Mesendoderm (in vitro differentiated cells): ENCODE measurements at places on chromosomes 6 and 20.

DNA sequence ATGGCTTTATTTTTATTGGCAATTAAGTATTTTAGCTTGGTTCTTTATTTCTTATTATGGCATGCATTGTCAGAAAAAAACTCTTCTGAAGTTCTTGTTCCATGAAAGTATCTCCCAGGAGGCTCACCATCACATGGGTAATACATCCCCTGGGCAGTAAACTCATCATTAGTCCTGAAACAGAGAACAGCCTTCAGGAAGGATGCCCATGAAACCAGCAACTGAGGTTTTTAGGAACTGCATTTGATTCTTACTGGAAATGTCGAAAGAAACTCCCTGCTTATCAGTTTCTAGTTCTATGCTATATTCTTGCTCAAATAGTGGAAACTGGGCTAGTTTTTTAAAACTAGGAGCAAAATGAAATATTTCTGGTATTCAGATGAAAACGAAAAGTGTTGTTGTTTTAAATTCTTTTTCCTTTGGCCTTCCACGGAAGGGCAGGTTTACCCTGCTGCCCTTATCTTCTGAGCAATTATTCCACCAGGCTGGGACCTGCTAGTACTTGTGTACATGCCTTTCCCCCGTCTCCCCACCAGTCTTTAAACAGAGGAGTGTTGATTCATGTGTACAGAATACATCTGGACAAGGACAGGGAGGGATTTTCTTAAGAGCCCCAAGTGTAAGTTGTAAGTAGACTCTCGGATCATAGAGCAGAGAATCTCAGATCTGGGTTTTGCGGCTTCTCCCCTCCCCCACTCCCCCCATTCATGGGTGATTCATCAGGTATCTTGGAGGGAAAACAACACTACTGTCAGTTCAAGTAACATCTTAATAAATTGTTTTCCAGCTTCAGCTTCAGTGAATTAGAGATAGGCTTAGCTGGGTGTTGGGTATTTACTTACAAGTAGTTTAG is 81.5 kb downstream of the RTN4IP1 start:
- no peaks in the 10 kb centered on the region for H3K27me3 ChIP-seq
- H3K4me1 ChIP-seq = peaks cover 2% of the 10 kb centered on the region
- no peak overlapping the region for H3K4me3 ChIP-seq
- H3K36me3 ChIP-seq = no peaks in the 10 kb centered on the region

DNA sequence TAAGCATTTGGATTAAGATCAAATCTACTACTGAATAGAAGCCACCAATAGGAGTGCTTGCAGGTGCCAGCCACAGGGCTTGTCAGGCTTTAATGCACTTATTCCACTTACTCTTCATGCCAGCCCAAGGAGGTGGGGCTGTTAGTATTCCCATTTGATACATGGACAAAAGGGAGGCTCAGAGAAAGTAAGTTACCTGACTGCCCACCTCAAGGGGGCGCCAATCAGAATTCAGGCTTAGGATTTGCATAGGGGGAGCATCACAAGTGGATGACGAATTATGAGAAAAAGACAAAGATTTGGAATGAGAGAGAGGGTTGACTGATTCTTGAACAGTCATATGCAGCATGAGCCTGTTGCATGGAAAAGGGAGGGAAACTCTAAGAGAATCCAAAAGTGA is 188.4 kb upstream of the TSHZ2 start:
- DNase-seq = peak; percentile 66
- no peak overlapping the region for H3K4me3 ChIP-seq
- no peaks in the 10 kb centered on the region for H3K36me3 ChIP-seq
- no peaks in the 10 kb centered on the region for H3K27me3 ChIP-seq
- no peaks in the 10 kb centered on the region for H3K4me1 ChIP-seq

- H3K4me1 ChIP-seq = no peaks in the 10 kb centered on the region
- H3K27ac ChIP-seq = no peak overlapping the region
- no peaks in the 10 kb centered on the region for H3K36me3 ChIP-seq
- DNase-seq = no peak
- H3K27me3 ChIP-seq = no peaks in the 10 kb centered on the region
- H3K4me3 ChIP-seq = no peak overlapping the region
Observed at GRCh38 chr6:111978532-111979149, 75.3 kb upstream of the CCN6 start.

DNA sequence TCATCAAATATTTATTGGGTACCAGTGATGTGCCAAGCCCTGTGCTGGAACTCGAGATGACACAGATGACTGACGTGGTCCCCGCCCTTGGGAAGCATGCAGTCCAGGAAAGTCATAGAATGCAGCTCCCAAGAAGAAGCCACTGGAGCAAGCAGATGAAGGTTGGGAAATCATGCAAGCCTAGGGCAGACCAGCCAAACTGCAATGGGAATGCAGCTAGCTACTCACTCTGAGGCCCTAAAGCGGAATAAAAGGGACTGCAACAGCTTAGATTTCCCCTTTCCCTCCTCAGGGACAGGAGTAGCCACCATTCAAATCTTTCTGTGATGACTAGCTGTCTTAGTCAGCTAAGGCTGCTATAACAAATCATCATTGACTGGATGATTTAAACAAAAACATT is 152.2 kb downstream of the MAFB start:
- no peak overlapping the region for H3K4me3 ChIP-seq
- DNase-seq = no peak
- H3K27me3 ChIP-seq = no peaks in the 10 kb centered on the region

DNA sequence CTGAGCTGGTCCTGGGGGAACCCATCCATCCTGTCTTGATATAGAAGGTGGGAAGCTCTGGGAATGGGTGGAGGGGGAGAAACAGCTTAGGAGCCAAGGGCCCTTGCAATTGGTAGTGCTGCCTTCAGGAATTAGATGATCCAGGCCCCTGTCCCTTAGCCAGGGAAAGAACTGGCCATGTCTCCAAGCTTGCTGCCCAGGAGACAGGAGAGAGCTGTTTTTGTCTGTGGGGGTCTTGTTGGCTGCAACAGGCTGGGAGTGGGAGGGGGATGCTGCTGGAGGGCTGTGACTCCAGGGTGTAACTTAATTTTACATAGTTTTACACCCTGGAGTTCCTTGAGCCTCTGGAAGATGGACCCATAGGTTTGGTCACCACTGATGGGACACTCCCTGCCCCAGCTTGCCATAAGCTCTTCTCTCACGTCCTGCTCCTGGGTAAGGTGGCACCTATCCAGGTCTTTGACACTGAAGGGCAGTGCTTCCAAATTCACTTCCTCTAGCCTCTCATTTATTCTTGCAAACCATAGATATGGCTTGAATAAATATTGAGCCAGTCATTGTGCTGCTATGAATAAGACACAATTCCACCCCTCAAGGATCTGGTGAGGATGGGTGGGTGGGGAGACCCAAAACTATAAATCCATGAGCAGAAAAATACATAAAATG is 16.8 kb downstream of the VEGFA start:
- H3K36me3 ChIP-seq = peaks cover 5% of the 10 kb centered on the region
- DNase-seq = no peak
- no peaks in the 10 kb centered on the region for H3K27me3 ChIP-seq
- no peaks in the 10 kb centered on the region for H3K4me1 ChIP-seq
- H3K27ac ChIP-seq = no peak overlapping the region
- H3K4me3 ChIP-seq = no peak overlapping the region

DNA sequence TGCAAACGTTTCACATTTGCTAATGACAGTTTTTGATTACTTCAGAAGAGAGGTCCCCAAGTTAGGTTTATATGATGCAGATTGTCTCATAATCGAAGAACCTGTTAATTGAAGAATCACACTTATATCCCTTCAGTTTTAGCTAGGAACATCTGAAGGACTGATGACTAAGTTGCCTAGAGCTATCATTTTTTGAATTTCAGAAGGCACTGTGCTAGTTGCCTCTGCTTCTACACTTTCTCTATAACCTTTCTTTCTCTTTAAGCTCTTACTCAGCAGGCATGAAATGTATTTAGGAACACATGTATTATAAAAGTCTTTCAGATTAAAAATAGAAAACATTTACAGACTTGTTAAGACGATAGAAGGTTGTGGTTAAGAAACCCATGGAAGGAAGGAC is 14.4 kb upstream of the GJE1 start:
- no peak overlapping the region for H3K27ac ChIP-seq
- H3K4me1 ChIP-seq = no peaks in the 10 kb centered on the region
- H3K4me3 ChIP-seq = no peak overlapping the region
- H3K27me3 ChIP-seq = no peaks in the 10 kb centered on the region

GRCh38 chr6:13917141-13917540 is 7.6 kb upstream of the RNF182 start:
- H3K27me3 ChIP-seq = no peaks in the 10 kb centered on the region
- no peak overlapping the region for H3K27ac ChIP-seq
- H3K4me1 ChIP-seq = no peaks in the 10 kb centered on the region
- no peaks in the 10 kb centered on the region for H3K36me3 ChIP-seq
- DNase-seq = peak; percentile 40

DNA sequence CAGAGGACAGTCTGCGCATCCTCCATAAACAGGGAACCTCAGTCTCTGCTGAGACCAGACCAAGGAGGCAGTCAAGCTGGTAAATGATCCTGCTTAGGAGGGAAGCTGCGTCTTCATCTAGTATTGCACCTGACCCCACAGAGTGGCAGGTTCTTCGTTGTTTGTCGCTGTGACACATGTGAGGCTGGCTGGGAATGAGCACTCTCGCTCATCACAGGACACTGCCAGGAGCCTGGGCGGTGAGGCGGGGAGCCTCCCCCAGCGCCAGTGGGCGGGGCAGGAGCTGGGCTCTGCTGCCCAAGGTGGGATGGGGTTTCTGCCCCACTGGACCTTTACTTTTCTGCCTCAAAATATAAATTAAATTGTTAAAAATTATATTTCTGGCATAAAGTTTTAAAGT is 48.4 kb upstream of the SYNDIG1 start:
- no peak overlapping the region for H3K4me3 ChIP-seq
- H3K4me1 ChIP-seq = no peaks in the 10 kb centered on the region
- H3K27ac ChIP-seq = no peak overlapping the region

DNA sequence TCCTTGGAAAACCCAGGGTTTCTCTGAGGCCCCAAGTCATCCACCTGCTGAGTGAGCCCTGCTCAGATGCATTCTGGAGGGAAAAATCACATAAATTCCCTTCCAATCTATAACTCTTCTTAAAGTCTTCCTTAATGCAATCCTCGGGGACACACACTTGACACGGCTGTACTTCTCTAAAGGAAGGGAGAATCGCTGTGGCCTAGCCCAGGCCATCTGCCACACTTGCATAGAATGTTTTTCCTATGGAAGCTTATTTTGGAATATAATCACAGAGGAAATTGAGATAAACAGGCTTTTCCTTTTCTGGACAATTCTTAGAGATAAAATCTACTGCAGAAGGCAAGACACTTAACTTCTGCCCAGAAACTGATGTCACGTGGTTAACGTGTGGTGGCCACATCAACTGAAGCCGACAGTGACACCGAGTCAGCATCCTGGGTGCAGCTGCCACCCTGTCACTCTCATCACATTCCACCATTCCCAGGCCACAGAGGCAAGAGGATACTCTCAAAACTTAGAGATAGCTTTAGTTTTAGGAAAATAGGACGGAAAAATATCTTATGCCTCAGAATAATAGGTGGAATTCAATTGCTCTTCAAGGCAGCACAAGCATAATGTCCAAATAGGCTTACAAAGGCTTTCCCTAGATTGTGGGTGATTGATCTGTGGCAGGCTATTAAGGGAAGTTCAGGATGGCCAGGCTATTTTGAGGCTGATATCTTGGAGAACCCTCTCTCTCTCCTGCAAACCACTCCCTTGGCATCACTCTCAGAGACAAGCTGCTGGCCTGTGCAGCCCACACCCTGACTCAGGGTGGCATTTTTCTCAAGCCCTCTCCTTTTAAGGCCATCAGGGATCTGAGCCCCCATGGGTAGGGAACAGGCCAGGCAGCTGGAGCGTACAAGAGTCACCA is 29.6 kb downstream of the PSMB1 start:
- H3K27me3 ChIP-seq = no peaks in the 10 kb centered on the region
- no peak overlapping the region for H3K4me3 ChIP-seq
- no peak for DNase-seq
- H3K36me3 ChIP-seq = no peaks in the 10 kb centered on the region

- no peak for DNase-seq
- H3K4me3 ChIP-seq = no peak overlapping the region
- H3K27ac ChIP-seq = no peak overlapping the region
Observed at GRCh38 chr6:64266351-64266821, 630.8 kb downstream of the PHF3 start.

GRCh38 chr20:48771542-48771941 is 56.3 kb downstream of the PREX1 start:
- no peaks in the 10 kb centered on the region for H3K27me3 ChIP-seq
- no peaks in the 10 kb centered on the region for H3K36me3 ChIP-seq
- no peak overlapping the region for H3K4me3 ChIP-seq
- no peak overlapping the region for H3K27ac ChIP-seq

- DNase-seq = peak; percentile 93
- peak overlapping the region; percentile 80 for H3K27ac ChIP-seq
- H3K27me3 ChIP-seq = no peaks in the 10 kb centered on the region
- no peak overlapping the region for H3K4me3 ChIP-seq
- peaks cover 2% of the 10 kb centered on the region for H3K4me1 ChIP-seq
Observed at GRCh38 chr20:48230216-48230615, 444.9 kb upstream of the SULF2 start.

GRCh38 chr20:63633732-63634131 is 6.8 kb upstream of the GMEB2 start:
- H3K4me3 ChIP-seq = no peak overlapping the region
- no peak for DNase-seq
- H3K27ac ChIP-seq = no peak overlapping the region
- no peaks in the 10 kb centered on the region for H3K27me3 ChIP-seq
- H3K4me1 ChIP-seq = no peaks in the 10 kb centered on the region

GRCh38 chr6:11331111-11331510 is 98.6 kb upstream of the NEDD9 start:
- DNase-seq = no peak
- H3K27ac ChIP-seq = no peak overlapping the region
- no peaks in the 10 kb centered on the region for H3K36me3 ChIP-seq
- H3K4me3 ChIP-seq = no peak overlapping the region
- H3K27me3 ChIP-seq = no peaks in the 10 kb centered on the region

GRCh38 chr20:39623584-39624234 is 661.6 kb downstream of the DHX35 start:
- no peaks in the 10 kb centered on the region for H3K27me3 ChIP-seq
- H3K27ac ChIP-seq = no peak overlapping the region
- H3K36me3 ChIP-seq = no peaks in the 10 kb centered on the region
- DNase-seq = no peak

GRCh38 chr6:158706369-158706982 is 56.6 kb downstream of the SYTL3 start:
- peaks cover 12% of the 10 kb centered on the region for H3K4me1 ChIP-seq
- no peak overlapping the region for H3K4me3 ChIP-seq
- DNase-seq = peak; percentile 96
- no peaks in the 10 kb centered on the region for H3K27me3 ChIP-seq
- H3K36me3 ChIP-seq = no peaks in the 10 kb centered on the region

- DNase-seq = no peak
- H3K27ac ChIP-seq = no peak overlapping the region
- no peaks in the 10 kb centered on the region for H3K4me1 ChIP-seq
- H3K4me3 ChIP-seq = no peak overlapping the region
- no peaks in the 10 kb centered on the region for H3K27me3 ChIP-seq
Observed at GRCh38 chr20:3390759-3391425, 16.6 kb downstream of the DNAAF9 start.

GRCh38 chr6:163335056-163335455 is 79.5 kb upstream of the QKI start:
- H3K36me3 ChIP-seq = no peaks in the 10 kb centered on the region
- H3K4me1 ChIP-seq = peaks cover 3% of the 10 kb centered on the region
- DNase-seq = no peak
- no peaks in the 10 kb centered on the region for H3K27me3 ChIP-seq
- H3K4me3 ChIP-seq = no peak overlapping the region
- no peak overlapping the region for H3K27ac ChIP-seq

GRCh38 chr6:158769234-158769770 is 49.9 kb downstream of the EZR start:
- no peak overlapping the region for H3K4me3 ChIP-seq
- DNase-seq = no peak
- H3K27ac ChIP-seq = no peak overlapping the region
- H3K36me3 ChIP-seq = peaks cover 29% of the 10 kb centered on the region
- no peaks in the 10 kb centered on the region for H3K27me3 ChIP-seq
